Epithelial cell of prostate (primary cell): ENCODE measurements at places on chromosomes 12 and 14.

DNA sequence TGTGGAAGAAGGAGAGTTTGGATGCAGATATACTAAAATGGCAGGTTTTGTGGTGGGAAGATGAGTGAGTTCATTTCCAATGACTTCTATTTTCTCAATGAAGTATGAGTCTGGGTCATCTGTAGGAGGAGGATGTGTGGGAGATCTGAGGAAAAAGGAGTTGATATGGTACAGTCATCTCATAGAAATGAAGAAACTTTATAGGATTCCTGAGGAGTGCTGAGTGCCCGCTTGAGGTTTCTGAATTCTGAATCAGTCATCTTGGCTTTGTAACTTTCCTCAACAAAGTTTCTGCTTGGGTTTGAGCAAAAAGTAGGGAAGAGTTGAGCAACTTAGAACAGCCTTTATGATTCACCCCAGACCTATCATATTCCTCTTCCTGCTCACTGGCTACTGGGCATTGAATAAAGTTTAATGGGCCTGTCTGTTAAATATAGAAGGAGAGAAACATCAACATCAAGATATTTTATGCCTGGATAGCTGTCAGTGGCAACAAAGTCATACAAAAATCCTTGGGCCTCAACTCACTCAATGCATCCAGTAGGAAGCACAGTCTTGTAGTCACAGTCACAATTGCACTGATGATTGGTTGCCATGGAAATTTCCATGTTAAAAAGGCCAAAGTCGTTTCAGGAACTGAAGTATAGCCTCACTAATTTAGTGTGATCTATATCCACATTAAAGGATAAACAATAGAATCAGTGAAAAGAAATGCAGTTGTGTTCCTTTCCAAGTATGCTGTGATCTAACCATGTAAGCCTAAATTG is 284.7 kb downstream of the DUSP6 start:
- peak; percentile 87 for DNase-seq

DNA sequence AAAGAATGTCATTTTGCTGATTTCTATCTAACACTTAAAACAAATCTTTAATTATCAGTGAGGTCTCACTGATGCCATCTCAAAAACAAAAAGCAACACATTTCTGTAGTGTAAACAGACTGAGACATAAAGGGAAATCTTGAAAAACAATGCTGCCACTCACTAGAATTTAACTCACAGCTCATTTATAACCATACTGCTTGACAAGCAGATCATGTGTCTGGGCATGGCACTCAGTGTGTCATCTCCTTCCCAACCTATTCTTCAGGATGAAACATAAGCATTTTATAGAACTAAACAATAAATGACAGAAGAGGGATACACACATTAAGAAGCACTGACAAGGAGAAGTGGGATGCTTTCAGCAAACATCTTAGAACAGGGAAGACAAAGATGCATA is 22.4 kb downstream of the ATF7 start:
- DNase-seq: no peak

DNA sequence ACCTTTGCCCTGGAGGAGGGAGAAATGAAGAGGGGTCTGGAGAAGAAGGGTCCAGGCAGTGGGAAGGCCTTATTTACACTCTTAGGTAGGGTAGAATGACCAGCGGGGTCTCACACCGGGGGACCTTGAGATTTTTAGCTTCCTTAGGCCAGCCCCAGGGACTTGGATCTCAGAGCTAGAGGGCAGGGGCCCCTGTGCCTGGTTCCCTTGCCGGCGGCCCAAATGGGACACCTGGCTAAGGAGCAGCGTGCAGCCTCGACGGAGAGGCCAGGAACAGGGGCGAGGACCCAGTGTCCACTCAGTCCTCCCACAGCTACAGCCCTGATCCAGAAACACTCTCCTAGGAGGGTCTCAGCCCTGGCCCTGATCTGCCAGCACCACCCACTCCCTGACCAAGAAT is 41.8 kb downstream of the DIO3 start:
- no peak for DNase-seq

DNA sequence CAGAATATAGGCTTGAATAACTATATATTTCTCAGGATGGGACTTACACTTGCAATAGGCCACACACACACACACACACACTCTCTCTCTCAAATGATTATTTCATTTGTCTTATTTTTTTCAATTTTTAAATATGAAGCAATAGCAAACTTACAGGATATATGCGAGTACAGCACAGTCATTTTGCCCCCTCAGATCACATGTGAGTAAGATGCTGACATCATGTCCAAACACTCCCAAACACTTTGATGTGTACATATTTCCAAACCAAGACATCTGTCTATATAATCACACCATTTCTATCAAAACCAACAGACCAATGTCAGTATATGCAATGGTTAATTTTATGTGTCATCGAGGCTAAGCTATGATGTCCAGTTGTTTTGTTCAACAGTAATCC is 1535.9 kb upstream of the FLRT2 start:
- DNase-seq: no peak

GRCh38 chr12:128969480-128970055 is 116.3 kb downstream of the GLT1D1 start:
- no peak for DNase-seq

GRCh38 chr12:105342464-105342863 is 12.0 kb downstream of the C12orf75 start:
- no peak for DNase-seq

- no peak for DNase-seq
Measured at GRCh38 chr12:4224206-4224889, 49.2 kb upstream of the CCND2 start.

- no peak for DNase-seq
Measured at GRCh38 chr14:103529383-103530365, 678 bp downstream of the TRMT61A start.

GRCh38 chr12:102542816-102543440 is 62.6 kb upstream of the IGF1 start:
- no peak for DNase-seq
